Putamen (tissue), 1 donor: ENCODE measurements at places on chromosomes 5 and 9.

GRCh38 chr5:122154491-122154890 lies 25.1 kb downstream of the ZNF474 start:
- no peak for DNase-seq

GRCh38 chr5:111892949-111893348 lies 136.0 kb upstream of the NREP start:
- no peak for DNase-seq

DNA sequence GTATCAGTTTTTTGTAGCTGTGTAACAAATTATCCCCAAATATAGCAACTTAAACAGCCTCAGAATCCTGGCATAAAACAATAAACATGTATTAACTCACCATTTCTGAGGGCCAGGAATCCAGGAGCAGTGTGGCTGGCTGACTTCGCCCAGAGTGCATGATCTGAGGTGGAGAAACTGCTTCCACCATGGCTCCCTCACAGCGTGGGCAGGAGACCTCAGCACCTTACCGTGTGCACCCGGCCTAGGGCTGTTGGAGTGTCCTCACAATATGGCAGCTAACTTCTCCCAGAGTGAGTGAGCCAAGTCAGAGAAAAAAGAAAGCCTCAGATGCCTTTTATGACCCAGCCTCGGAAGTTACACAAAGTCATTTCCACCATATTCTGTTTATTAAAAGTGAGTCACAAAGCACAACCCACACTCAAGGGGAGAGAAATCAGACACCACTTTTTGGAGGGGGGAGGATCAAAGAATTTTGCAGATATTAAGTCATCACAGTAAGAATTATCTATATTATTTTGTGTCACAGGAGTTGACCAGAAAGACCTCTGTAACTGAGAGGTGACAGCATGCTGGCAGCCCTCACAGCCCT lies 59.6 kb downstream of the TSTD2 start:
- DNase-seq, result no peak

DNA sequence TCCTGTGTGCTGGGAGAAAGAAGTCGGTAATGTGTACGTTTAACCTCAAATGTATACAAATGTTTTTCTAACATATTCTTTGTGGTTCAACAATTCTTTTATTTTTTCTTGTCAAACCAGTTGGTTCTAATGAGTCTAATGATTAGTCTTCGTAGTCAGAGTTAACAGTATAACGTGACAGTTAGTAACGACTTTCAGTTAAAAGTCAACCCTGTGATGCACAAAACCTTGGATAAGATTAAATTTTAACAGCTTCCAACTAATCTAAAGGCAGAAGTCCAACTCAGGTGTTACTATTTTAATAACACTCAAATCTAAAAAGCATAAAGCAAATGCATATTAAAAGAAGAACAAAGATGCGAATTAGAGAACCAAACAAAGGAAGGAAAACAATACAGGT lies 47.0 kb downstream of the SEMA6A start:
- no peak for DNase-seq

DNA sequence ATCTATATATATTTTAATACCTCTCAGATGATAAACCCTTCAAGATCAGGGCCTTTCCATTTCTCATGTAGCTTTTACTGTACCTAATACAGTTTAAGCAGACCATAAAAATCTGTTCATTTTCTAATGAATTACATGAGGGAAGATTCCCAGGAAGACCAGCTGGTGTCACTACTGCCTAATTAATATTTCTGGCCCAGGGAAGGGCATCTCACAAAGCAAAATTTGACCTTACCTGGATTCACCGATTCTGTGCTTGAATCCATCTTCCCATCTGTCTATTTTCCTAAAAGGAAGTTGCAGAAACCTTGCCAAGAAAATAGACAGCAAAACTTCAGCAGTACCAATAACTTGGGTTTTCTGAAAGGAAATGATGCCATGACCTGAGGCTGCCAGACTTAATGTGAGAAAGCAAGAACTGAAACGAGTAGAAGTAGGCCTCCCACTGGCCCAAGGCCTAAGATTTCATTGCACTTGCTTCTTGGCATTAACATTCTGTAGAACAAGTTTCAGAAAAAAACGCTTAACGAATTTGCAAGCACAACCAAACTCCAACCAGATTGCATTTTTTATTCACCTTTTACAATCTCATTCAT lies 83.0 kb upstream of the GLIS3 start:
- DNase-seq, result peak; percentile 31

- no peak for DNase-seq
Observed at GRCh38 chr5:178074266-178074952, 38.9 kb upstream of the N4BP3 start.

DNA sequence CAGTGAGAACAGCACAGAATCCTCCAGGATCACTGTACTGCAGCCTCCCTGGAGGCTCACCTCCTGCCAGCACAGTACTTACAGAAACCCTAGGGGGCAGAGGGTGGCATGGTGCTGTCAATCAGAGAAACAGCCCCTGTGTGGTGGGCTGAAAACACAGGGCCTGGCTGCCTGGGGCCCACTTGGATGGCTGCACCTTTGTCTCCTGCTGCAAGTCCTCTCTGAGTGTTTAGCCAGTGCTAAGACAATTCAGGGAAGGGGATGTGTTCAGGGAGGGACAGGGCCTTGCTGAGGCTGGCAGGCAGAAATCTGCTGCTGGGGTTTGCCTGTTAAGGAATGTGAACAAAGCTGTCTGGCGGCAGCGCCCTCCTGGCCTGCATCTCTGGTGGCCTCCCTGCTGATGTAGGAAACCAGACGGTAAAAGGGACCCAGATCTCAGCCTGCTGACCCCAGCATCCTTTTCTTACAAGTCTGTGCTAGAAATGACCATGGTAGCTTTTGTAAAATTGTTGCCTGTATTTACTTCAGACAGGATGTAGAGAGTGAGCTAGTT lies 39.5 kb downstream of the PRRC2B start:
- no peak for DNase-seq

GRCh38 chr5:177966839-177967166 lies 29.2 kb downstream of the PROP1 start:
- DNase-seq, result no peak

GRCh38 chr5:157987259-157987658 lies 128.3 kb upstream of the CLINT1 start:
- DNase-seq, result no peak

- DNase-seq, result no peak
Observed at GRCh38 chr9:76658510-76659231, 105.6 kb upstream of the PCA3 start.

DNA sequence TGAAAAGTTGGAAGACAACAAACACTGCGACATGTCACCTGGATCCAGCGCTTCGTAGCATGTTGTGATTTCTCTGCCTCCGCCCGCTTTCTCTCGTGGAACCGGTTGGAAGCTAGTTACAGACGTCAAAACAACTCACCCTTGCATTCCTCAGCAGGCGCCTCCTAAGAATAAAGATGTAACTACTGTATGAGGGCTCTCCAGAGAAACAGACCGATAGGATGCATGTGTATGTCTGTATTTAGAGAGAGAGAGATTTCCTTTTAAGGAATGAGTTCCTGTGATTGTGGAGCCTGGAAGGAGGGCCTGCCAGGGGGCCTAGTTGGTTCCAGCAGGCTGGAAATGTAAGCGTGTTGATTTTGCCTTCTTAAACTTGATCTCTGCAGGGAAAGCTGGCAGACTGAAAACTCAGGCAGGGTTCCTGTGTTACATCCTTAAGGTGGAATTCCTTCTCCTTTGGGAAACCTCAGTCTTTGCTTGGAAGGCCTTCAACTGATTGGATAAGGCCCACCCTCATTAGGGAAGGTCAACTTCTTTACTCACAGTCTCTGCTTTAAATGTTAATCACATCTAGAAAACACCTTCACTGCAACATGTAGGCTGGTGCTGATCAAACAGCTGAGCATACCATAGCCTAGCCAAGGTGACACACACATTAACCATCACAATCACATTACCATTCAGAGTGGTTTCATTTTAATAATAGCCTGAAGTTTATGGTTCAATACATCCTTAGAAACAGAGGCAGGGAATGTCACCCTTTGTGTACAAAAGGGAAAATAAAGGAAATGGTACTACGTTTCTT lies 163.8 kb downstream of the SYK start:
- no peak for DNase-seq

GRCh38 chr9:34623374-34624235 lies 3.3 kb upstream of the DCTN3 start:
- no peak for DNase-seq

DNA sequence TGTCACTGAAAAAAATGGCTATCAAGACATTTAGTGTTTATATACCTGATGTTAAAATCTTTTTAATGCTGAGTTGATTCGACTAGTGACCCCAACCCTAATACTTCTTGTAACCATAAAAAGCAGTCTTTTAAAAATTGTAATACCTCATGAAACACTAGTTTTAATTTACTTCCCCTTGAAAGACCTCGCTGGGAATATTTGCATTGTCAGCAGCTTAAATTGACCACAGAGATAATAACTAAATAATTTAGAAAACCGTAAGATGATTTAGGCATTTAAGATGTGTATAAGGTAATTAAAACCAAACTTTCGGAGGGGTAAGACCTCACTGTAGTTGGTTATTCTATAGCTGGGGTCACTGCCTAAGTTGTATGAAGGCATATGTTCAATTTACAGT lies 89.8 kb downstream of the FGF10 start:
- no peak for DNase-seq

DNA sequence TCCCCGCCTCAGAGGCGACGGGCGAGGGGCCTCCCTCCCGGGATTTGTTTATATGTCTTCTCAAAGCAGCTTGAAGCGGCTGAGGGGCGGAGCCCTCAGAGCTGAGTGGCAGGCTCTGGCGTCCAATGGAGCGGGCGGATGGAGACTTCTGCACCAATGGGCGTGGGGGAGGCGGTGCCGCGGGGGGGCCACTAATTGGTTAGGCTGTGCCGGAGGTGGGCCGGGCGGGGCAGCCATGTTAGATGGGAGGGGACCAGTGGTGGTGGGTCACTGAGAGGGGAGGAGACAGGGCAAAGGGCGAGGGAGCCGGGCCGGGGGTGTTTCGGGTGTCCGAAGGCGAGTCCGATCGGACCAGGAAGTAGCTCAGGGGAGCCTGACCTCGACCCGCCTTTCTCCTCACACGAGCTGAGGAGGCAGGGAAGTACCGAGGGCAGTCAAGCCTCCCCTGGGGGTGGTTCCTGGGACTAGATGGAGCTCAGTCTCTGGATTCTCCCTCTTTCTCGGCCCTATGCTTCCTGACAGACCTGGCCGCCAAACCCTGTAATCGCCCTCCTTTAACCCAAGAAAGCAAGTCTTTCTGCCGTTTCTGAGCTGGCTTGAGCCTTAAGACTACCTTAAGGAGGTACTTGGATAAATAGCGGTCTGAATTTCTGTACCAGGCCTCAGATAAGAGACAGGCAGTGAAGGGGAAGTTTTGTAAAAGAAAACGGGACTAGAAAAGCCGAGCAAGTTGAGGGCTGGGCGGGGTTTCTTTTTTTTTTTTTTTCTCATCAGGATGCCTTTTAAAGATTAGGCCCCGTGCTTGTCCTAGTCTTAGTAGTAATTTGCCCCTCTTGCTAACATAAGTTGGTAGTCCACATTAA lies 1.1 kb downstream of the CREBRF start:
- peak; percentile 98 for DNase-seq

GRCh38 chr9:86282979-86283535 lies 719 bp upstream of the ISCA1 start:
- peak; percentile 57 for DNase-seq

GRCh38 chr9:133512253-133513213 lies 12.2 kb downstream of the MYMK start:
- DNase-seq, result no peak

DNA sequence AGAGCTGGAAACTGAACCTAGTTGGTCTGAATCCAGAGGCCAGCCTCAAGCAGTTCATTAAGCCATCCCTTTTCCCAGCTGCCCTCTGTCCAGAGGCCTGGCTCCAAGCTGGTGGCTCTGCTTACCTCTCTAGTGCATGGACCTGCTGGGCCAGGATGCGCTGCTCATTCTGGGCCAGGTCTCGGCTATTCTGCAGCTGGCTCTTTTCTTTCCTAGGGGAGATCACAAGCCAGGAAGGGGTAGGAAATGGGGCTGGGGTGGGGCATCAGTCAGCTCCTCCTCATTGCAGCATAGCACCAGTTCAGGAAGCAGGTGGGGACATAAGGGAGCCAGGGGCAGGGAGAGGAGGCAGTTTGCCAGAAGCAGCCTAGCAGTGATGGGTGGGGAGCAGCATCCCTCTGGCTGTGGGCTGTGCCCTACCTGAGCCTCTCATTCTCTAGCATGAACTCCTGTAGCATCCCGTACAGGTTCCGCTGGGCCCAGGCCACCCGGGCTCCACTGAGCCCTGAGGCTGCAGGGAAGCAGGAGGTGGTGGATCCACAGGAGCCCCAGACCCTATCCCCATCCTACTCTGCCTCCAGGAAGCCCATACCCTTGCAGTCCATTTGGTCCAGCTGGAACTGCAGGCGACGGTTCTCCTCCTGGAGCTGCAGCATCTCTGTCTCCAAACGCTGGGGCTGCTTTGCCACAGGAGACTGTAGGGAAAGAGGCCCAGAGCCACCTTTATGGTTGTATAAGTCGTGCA lies 5.2 kb downstream of the KIF12 start:
- DNase-seq, result no peak

DNA sequence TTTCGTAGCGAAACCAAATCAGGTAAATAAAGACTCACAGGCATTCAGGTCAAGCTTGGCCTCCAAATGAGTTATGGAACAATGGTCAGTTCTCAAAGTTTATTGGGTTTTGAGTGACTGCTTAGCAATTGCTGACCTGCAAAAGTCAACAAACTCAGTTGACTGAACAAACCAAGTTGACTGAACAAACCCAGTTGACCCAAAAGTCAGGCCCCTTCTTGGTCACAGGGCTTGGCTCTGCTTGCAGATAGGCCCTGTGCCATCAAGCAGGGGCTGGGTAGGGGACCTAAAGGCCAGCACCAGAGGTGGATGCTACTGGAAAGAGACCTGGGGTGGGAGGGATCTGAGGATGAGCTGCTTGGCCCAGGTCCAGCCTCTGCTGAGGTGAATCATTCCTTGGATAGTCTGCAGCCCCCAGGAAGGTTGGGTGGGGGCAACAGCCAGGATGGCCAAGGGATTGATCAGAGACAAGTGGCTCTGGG lies 64.6 kb downstream of the GADD45G start:
- no peak for DNase-seq

DNA sequence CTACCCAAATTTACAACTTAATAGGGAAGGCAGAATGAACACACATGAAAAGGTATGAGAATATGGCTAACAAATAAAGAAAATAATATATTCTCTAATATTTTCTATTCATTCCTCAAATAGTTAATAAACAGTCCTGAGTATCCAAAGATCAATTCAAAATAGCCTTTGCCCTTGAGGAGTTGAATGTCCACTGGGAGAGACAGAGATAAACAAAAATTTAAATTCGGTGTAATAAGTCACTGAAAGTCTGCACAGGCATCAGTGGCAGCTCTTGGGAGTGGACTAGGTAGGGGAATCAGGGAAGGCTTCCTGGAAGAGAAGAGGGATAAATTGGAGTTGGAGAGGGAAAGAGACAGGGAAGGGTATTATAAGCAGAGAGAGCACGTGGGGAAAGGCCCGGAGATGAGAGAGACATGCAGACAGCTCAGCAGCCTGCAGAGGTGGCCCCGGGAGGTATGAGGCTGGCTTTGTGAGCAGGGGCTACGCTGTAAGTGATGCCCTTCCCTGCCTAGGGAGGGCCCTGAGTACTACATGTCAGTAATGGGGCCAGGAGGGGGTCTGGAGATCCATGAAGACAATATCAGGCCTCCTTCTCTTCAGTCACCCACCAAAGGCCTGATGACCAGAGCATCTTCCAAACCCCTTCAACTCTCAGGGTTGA lies 137.1 kb downstream of the PDE8B start:
- no peak for DNase-seq
